ENCODE measurements at places on chromosomes 6 and 20. TPM values are rescaled to one million over a fixed set of nuclear protein-coding genes. Genes with fewer than 3 reads are reported as not detected.

GRCh38 chr6:6001443-6001842 is 5.3 kb downstream of the NRN1 start:
- DNase-seq, result no peak

Gene PRKN
- 20.6 TPM for total RNA-seq

Gene BEND6
- 0.16 TPM for total RNA-seq

Gene BHLHE23
- total RNA-seq, result not detected

Gene OLIG3
- not detected for total RNA-seq

Data from Right ventricle myocardium superior (tissue), 1 donor.